ENCODE measurements at places on chromosomes 1 and 21.

GRCh38 chr21:39033878-39034589 is 149.2 kb downstream of the PSMG1 start:
- DNase-seq = no peak

- DNase-seq = no peak
These were observed 40.4 kb downstream of the UBR4 start for GRCh38 chr1:19169642-19170041.

DNA sequence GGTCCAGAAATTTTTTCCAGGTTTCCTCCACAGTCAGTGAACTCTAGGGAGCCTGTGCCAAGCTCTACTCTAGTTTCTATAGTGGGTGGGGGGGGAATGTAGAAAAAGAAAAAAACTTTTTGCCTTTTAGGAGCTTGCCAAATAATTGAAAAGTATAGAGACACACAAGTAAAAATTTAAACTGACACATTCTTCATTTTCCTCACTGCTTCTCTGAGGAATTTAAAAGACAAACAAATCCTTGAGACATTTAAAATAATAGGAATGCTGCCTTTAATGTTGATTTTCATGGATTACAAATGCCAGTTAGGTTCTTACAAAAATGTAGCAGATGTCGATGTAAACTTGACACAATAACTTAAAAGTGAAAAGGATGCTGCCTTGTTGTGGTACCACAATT is 241.9 kb downstream of the DNM3 start:
- DNase-seq = no peak

DNA sequence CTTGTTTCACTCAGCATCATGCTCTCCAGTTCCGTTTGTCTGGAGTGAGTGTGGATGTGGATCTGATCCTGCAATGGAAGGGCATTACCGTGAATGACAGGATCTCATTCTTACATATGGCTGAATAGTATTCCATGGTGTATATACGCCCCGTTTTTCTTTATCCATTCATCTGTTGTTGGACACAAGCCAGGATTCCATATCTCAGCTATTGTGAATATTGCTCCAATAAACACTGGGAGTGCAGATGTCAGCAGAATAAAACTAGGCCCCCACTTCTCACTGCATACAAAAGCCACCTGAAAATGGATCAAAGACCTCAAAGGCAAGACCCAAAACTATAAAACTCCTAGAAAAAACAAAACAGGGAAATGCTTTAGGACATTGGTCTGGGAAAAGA is 120.3 kb upstream of the TMPRSS2 start:
- no peak for DNase-seq
